ENCODE measurements at places on chromosomes 12 and 14. TPM values are rescaled to one million over a fixed set of nuclear protein-coding genes. Genes with fewer than 3 reads are reported as not detected.
A peak's percentile ranks its signal among the peaks of the same experiment; 100 is the strongest.

DNA sequence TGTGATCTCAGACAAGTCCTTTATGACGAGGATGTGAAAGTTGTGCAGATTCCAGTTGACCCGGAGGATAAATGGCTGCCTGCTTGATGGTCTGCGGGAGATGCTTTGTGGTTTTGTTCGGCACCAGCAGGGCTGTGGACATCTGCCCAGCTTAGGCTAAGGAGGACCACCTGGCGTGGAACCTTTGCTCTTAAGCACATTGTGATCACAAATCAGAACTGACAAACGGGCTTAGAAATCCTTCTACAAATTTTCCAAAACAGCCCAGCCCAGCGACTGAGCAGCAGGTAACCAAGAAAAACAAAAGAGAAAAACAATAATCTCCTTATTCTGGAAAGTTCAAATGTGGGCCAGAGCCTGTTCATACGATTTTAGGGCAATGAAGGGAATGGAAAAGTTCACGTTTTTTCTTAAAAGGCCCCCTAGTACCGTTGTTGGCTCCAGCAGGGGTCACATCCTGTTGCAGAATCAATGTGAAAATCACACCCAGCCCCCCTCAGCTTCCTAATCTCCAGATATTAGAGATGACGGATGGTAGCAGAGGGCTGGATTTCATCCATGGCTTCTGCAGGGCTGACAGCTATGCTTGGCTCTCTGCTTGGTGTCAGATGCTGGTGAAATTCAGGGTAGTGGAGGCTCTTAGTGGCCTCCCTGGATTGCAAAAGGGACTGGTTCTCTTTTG lies 81.1 kb upstream of the RFLNA start:
- no peak for DNase-seq

DNA sequence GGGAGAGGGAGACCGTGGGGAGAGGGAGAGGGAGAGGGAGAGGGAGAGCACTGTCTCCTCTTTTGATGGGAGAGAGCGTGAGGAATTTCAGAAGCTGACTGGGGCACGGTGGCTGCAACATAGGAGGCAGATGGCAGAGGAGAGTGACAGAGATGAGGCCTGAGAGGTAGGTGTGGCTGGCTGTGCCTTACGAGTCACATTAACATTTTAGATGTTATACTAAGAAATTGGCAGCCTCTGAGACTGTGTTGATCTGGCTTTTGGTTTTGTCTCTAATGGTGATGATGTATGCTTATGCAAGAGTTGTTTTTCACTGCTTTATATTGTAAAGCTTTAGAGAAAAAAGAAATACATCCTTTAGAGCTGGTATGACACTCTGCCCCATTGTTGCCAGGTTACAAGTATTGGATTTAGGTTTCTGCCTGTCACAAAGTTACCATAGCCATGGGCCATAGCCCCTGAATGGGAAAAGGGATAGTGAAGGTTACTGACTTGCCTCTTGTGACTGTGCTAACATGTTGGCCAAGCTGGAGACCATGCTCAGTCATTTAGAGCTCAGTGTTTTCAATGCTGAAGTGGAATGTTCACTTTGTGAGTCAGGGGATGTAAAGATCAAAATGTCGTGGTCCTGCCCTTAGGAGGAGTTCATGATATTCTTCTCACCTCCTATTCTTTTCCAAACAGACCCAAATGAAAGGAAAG lies 186.2 kb downstream of the SYNE2 start:
- DNase-seq, result no peak

DNA sequence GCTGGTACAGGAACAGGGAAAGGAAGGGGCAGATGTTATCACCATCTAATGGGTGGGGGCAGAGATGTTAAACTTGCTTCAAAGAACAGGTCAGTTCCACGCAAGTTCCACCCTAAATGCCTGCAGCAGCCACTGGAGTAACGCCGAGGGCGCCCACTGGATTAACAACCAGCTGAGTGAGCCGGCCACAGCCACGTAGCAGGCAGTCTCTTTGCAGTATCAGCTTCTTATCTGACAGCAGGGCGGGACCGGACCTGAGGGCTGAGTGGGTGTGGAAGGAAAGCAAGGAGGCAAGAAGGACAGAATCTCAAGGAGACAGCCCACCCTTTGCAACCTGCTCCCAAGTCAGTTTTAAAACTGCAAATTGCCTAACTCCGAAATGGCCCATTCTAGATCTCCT lies 38.4 kb upstream of the FOXN3 start:
- no peak for DNase-seq

- no peak for DNase-seq
These were observed 18.1 kb downstream of the JDP2 start for GRCh38 chr14:75445963-75446362.

DNA sequence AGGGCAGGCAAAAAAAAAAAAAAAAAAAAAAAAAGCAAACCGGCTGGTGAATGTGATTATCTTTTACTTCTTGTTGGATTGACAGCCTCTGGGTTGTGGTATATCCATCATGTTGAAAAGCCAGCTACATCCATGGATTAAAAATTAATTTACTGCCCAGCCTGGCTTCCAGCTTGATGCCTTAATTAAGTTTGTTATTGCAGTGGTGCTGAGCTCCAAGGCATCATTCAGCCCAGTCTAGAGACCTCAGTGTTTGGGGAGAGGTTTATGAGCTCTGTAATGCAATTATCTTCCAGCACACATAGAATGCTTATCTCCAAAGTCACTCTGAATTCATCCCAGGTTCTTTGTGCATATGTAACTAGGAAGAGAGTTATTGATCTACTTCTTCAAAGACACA lies 114.8 kb downstream of the RIMBP2 start:
- no peak for DNase-seq

Gene FGD6
- total RNA-seq, result 5.3 TPM

Gene PKP2
- 27.5 TPM for total RNA-seq

Gene CLEC4C
- not detected for total RNA-seq

- no peak for DNase-seq
These were observed 34.3 kb downstream of the DHRS2 start for GRCh38 chr14:23670481-23670880.

GRCh38 chr14:99687284-99688209 lies 3.4 kb downstream of the CYP46A1 start:
- DNase-seq, result peak; percentile 19

DNA sequence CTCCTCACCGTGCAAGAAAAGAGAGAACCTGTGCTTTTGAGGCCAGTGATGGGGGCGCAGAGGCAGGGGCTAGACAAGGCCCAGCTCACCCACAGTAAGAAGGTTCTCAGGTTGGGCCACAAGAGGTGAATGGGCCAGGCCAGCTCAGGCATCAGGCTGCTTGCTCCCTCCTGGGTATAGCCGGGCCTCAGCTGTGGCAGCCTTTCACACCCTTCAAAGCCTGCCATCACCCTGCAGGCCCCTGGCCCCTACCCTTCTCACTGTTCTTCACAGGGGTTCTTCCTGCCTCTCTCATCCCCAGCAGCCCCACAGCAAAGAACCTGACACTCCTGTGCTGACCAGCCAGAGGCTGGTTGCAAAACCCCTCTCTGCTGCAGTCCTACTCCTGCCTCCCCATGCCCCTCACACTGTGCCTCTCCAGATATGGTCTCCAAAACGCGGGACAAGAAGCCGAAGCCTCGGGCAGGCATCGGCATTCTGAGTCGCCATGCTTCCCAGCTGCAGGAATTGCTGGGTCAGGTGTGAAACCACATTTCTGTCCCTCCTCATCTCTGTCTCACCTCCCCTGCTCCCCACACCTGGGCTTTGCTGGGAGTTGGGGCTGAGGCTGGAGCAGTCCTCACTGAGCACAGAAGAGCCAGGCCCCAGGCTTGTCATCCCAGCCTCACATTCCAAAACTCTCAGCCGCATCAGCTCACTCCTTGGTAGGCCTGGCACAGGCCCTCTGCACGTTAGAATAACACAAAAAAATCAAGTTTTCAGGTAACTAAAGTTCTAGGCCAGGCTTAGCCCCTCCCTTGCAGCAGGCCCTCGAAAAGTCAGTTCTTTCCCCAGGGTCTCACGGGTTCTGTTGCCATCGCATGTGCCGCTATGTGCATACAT lies 6.9 kb upstream of the FAIM2 start:
- DNase-seq, result no peak

DNA sequence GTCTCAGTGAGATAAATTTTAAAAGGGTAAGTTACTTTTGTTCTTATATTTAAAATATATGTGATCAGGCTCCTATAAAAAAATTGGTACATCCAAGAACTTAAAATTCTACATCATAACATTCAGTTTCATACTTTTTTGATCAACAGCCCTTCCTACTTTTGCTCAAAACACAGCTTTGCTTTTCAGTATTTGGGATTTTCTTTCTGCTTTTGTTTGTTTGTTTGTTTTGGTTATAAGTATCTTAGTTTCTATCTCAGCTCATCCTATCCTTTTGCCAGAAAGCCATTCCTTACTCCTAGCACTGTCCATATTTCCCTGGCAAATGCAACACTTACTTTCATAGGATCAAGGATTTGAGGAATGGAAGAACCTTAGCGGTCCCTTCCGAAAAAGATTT lies 4.7 kb upstream of the PCED1B start:
- no peak for DNase-seq

Gene EMC9
- total RNA-seq, result 78.7 TPM

GRCh38 chr12:14664434-14665023 lies 31.9 kb downstream of the GUCY2C start:
- DNase-seq, result peak; percentile 6

DNA sequence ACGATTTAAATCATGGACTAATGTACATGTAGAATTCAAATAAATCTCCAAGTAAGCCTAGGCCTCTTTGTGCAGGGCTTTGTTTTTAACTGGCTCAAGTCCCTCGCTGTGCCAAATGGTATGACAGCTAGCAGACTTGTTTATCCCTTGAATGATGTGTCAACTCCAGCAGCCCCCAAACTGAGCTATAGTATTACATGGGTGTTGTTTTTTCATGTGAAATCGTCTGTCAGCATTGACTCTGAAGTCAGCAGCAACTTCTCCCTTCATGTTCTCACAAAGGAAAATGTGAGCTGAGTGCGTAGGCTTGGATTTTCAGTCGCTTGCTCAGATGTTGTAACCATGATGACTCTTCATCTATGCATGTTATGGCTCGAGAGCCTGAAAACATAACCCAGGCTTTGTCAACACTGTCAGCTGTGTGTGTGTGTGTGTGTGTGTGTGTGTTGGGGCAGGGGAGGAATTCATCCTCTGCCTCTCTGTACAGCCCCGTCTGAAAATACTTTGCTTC lies 73.3 kb downstream of the PTHLH start:
- DNase-seq, result peak; percentile 81

- DNase-seq, result no peak
These were observed 33.3 kb downstream of the DYNC1H1 start for GRCh38 chr14:101997429-101998336.

Gene NTF3
- not detected for total RNA-seq

Gene AHNAK2
- 0.15 TPM for total RNA-seq

- DNase-seq, result no peak
These were observed 8.1 kb upstream of the ALDH1L2 start for GRCh38 chr12:105092336-105092735.

DNA sequence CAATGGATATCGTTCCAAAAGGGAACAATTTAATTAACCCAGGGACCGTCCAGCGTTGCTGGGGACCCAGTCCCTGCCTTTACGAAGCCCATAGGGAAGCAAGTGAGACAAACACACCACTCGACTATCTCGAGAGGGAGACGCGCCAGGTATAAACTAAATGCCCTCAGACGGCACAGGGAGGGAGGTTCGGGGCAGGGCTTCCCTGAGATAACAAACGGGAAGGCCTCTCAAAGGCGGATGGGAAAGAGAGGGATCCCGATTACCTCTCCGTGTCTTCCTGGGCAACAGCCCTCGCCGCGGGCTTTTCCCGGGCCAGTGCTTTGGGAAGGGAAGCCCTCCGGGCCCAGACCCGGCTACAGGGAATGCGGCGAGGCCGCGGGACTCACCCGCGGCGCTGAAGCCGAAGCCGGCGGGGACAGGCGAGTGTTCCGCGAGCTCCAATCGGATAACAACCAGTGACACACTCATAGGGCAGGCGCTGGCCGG lies 390 bp downstream of the BRAP start:
- DNase-seq, result peak; percentile 12

Gene RASSF9
- not detected for total RNA-seq

Gene OTOGL
- total RNA-seq, result not detected

- DNase-seq, result peak; percentile 5
These were observed 137.6 kb upstream of the TMTC1 start for GRCh38 chr12:29921307-29921706.

Gene GLT8D2
- total RNA-seq, result not detected

DNA sequence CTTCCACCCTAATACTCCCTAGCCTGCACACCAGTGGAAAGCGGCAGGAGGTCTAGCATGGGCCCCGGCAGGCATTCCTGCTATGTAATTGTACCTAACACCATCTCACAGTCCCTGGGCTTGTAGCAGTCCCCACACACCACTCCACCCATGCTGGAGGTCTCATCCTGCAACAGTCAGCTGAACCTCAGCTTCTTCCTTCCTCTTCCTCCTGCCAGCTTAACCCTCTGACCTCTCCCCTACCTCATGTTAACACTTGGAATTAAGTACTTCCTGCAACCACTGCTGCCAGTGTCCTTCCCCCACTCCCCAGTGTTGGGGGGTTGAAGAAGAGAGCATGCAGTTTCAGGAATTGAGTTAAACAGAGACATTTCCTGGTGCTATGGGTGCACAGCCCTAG lies 7.6 kb downstream of the ADCY4 start:
- DNase-seq, result no peak

- peak; percentile 23 for DNase-seq
These were observed 91.2 kb downstream of the PPM1H start for GRCh38 chr12:62843716-62844115.

Data from HepG2 (cell line).